ENCODE measurements at places on chromosomes 1 and 21. TPM values are rescaled to one million over a fixed set of nuclear protein-coding genes. Genes with fewer than 3 reads are reported as not detected.

The KLHDC9 gene
- total RNA-seq = 6.3 TPM

The NR0B2 gene
- not detected for total RNA-seq

The OR2M2 gene
- total RNA-seq = not detected

The CRYAA gene
- total RNA-seq = not detected

The RAB3B gene
- total RNA-seq = 37.9 TPM

The SLC35F3 gene
- 0.70 TPM for total RNA-seq

The CHRM3 gene
- total RNA-seq = 13.8 TPM

DNA sequence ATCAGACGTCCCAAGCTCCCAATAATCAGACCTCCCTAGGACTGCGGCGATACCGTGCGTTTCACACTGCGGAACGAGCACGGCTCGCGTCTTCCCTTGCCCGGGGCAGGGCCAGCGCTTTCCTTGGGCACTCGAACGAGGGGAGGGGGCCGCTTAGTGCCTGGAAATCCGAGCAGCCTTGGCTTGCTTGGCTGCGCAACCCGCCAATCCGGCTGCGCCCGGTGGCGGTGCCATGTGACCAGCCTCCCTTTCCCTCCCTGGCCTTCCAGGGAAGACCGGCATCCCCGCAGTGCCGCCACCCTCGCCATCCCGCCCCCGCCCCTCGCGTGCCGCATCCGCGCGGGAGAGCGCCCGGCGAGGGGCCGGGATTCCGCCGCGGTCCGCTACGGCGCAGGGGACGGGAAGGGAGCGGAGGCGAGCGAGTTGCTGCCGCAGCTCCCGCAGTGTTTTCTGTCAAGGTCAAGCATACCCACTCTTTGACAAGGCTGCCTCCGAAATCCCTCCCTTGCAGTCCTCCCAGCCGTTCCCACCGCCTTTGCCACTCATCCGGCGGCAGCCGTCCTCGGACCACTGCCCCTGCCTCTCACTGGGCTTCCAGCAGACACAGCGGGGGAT, 8.3 kb upstream of the RNF19B start:
- peak; percentile 93 for DNase-seq

- no peak for DNase-seq
These were observed 30.9 kb upstream of the CACYBP start for GRCh38 chr1:174968750-174969244.

DNA sequence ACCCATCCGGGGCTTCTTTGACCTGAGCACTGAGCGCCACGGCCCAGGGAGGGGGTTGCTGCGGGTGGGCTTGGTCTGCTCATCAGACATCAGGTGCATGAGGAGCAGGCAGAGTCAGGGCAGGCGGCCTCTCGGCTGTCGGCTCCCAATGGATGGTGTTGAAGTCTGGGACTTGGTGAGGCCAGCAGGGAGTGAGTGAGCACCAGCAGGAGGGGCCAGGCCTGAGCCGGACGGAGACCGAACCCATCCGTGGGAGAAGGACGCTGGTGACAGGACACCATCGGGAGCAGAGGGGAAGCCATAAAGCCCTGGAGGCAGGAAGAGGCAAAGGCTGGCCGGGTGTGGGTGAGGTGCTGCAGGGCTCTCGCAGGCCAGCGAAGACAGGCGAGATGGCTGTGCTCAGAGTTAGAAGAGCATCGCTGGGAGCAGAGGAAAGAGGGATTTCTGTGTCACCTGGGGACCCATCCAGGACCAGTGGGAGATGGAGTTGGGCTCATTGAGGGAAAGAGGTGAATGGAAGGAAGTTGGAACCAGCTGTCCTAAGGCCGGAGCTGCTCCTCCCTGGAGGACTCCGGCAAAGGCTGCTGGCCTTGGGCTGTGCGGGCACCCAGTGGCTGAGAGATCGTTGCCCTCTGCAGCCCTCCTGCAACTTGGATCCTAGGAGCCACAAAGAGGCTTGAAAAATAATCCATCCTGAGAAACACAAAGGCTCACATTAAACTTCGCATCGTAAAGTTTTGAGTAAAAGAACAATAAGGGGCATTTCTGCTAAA, 49.9 kb downstream of the PDE9A start:
- DNase-seq = no peak

DNA sequence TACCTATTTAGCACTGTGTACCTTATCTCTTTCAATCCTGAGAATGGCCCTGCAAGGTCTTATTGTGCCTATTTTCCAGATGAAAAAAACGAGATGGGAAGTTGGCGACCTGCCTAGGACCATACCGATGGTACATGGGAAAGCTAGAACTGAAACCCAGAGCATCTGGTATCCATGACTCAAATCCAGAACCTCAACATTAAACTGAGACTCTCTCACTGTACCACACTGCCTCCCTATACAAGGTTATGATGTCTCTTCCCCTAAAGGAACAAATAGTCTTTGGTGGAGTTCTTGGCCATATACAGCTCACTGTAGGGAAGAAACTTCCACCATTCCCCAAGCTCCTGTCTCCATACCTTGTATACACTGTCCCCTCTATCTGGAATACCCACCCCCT, 110.7 kb downstream of the TNR start:
- no peak for DNase-seq

- no peak for DNase-seq
These were observed 175.0 kb upstream of the COL11A1 start for GRCh38 chr1:103283371-103283770.

GRCh38 chr1:53842347-53842746, 4.3 kb upstream of the NDC1 start:
- no peak for DNase-seq
